ENCODE measurements at places on chromosomes 4 and X. TPM values are rescaled to one million over a fixed set of nuclear protein-coding genes. Genes with fewer than 3 reads are reported as not detected.

Gene MMRN1
- not detected for total RNA-seq

Gene FAAH2
- total RNA-seq: not detected

- no peak for DNase-seq
These were observed 439.1 kb downstream of the TLL1 start for GRCh38 chr4:166312166-166312565.

- DNase-seq: no peak
These were observed 420.3 kb downstream of the PDHA2 start for GRCh38 chr4:96260064-96260682.

Data from Karpas-422 (cell line).